ENCODE measurements at places on chromosomes 5 and 9.

DNA sequence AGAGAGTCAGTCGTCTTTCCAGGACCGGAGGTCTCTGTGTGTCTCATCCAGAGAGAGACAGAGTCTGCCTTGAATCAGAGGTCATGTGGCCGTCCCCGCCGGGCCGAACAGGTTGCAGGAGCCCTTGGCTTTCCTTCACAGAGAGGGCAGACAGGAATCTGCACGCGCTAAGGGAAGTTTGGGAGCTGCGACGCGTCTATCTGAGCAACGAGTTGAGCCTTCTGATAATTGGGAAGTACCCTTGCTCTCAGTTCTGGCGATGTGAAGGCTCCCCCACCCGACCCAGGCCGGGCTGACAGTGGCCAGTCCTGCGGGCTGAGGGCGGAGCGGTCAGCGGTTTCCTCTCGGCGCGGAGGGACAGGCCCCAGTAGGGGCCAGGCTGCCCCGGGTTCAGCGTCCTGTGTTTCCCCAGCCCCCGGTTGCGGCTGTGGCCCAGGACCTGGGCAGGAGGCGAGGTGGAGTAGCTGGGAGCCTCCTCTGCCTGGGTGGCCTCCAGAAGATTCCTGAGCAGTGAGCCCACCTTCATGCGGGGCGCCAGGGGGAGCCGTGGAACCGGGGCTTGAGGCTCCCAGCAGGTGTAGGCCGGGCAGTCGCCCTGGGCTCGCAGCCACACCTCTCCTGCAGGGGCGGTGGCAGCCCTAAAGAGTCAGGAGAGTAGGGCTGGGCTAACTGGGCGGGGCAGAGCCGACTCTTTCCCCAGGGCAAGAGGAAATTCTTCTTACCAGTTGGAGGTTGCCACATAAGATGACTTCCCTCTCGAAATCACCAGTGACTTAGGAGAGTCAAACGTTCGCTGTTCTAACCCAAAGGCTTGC is 13.9 kb downstream of the NR2F1 start:
- peak; percentile 88 for DNase-seq

DNA sequence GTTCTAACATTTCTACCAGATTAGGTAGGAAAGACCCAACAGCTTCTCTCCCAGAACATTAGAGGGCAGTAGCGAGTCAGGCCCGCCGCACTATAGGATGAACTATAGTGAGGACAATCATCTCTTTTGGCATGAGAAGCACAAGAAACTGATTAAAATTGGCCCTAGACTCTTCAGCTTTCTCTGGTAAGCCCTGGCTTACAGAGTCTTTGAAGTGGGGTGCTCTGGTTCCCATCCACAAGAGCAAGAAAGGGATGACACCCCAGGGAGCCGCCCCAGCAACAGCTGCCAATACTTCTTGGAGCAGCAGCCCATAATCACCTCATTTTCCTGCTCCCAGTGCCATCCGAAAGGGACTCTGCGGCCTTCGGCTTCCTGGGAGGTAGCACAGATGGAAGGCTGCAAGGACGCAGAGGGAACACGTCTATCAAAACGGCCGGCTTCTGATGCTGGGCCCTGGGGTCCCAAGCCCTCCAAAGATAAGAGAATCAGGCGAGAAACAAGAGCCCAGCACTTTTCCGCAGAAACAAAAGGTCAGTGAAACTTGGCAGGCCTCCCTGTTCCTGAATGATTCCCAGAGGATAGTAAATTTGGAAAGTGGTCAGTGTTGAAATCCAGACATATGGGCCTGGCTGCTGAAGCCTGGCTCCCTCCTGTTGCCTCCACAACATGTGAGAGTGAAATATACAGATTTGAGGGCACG is 69.3 kb downstream of the HSD17B3 start:
- DNase-seq = peak; percentile 84

DNA sequence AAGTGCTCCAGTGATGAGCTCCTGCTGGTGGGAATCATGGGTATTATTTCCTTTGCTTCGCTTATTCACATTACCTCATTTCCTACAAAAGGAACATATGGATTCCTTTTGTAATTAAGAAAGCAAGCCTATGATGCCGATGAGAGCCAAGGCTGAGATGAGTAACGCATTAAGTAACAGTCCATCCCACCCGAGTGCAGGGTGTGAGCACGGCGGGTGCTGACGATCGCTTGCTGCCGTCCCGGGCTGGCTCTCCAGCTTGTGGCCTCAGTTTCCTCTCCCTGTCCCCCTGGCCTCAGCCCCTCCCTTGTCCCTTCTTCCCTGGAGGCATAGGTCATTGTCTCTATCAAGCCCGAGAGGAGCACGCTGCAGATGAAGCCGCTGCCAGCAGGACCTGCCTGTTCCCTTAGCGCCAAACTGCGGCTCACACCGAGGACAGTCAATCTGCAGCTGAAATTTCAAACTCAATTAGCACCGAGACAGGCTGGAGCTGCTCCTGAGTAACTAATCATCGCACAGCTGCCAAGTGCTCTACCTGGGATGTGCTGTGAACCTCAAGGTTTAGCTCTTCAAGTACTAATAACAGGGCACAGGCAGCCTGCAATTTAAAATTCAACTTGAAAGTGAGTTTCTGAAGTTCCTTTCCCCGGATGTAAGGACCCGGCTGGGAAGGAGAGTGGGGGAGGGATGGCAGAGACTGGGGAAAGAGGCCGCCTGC is 115.2 kb upstream of the RAPGEF1 start:
- DNase-seq = peak; percentile 6

- peak; percentile 92 for DNase-seq
These were observed at the start of gene ADGRV1 for GRCh38 chr5:90558344-90559192. ADGRV1 (plus strand) TSS chr5:90558797; CDS start chr5:90558896, 99 bp downstream.

DNA sequence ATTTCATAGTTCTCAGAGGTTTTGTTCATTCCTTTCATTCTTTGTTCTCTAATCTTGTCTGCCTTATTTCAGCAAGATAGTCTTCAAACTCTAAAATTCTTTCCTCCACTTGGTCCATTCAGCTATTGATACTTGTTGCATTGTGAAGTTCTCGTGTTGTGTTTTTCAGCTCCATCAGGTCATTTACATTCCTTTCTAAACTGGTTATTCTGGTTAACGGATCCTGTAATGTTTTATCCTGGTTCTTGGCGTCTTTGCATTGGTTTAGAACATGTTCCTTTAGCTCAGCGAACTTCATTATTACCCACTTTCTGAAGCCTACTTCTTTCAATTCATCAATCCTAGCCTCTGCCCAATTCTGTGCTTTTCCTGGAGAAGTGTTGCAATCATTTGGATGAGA is 45.1 kb upstream of the TXNDC8 start:
- no peak for DNase-seq

- no peak for DNase-seq
These were observed 122.8 kb downstream of the TARS1 start for GRCh38 chr5:33563530-33563929.

GRCh38 chr9:116975126-116975525 is 288.0 kb downstream of the TRIM32 start:
- no peak for DNase-seq

- no peak for DNase-seq
These were observed 163.4 kb upstream of the PUM3 start for GRCh38 chr9:3007326-3007725.

DNA sequence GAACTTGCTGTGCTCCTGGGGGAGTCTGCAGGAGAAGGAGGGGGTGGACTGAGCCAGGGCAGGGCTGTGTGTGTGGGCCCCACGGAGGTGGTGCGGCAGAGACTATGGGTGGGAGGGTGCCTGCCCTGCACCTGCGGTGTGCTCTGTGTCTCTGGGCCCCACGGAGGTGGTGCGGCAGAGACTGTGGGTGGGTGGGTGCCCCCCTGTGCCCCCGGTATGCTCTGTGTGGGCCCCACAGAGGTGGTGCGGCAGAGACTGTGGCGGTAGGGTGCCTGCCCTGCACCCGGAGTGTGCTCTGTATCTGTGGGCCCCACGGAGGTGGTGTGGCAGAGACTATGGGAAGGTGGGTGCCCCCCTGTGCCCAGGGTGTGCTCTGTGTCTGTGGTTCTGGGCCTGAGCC is 103.7 kb downstream of the EHMT1 start:
- DNase-seq = no peak

GRCh38 chr5:15933259-15934207 is 246.1 kb downstream of the MARCHF11 start:
- DNase-seq = no peak

DNA sequence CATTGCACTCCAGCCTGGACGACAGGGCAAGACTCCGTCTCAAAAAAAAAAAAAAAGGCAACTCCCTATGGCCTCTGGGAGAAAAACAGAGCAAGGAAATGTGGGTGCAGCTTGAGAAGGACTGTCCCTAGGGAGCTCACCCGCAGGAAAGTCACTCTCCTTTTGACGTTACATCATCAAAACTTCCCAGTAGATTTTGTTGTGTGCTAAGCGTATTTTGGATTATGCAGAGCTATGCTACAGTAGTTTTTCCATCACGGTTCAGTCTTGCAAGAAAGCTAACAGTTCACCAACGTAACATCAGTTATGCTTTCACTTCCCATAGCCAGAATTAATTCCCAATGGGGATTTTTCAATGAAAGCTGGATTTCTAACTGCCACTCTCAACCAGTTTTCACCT is 138.8 kb downstream of the HSD17B3 start:
- no peak for DNase-seq

DNA sequence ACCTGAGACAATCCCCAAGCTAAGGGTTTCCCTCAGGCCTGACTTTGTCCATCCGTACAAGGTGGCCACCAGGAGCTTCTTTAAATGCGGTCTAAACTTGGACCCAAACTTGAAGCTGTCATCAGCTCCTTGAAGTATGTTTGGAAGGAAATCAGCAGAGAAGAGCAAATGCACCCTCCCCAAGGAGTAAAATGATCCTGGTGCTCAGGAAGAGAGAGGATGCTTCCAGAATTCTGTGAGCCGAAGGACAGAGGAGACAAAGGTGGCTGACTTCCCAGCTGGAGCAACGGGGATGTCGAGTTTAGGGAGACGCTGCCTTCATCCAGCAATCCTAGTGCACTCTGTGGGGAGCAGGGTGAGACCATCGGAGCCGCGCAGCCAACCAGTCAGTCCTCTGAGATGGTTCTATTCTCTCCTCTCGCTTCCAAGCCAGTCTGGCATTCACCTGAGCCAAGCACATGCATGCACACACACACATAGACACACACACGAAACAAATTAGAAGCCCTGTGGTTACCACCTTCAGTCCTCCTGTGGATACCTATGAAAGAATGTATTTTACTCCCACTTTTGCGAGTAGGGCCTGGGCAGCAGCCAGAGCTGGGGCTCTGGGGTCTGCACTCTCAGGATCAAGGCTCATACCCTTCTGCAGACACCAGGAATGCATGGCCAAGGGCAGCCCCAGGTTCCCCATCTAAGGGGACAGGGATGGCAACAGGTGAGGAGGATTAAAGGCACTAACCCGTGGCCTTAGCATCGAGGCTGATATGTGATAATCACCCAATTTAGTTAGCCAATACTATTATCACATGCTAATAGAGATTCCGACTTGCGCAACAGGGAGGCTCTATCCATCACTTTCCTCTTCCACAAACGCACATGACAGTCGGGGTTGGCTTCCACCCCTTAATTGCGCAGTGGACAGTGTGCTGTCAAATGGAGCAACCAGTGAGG is 75.8 kb downstream of the GTF3C4 start:
- no peak for DNase-seq

- no peak for DNase-seq
These were observed 453 bp downstream of the PTRH1 start for GRCh38 chr9:127714951-127715469.

DNA sequence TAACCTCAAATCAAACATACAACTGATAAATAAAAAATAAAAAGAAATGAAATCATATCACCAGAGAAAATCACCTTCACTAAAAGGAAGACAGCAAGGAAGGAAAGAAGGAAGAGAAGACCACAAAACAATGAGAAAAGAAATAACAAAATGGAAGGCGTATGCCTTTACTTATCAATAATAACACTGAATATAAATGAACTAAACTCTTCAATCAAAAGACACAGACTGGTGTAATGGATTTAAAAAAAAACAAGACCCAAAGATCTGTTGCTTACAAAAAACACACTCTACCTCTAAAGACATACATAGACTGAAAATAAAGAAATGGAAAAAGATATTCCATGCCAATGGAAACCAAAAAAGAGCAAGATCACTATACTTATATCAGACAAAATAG is 60.3 kb downstream of the ERP44 start:
- no peak for DNase-seq

- DNase-seq = no peak
These were observed 96.7 kb downstream of the EDIL3 start for GRCh38 chr5:84287951-84288350.

- DNase-seq = no peak
These were observed 438.9 kb downstream of the ARHGEF28 start for GRCh38 chr5:74064911-74065310.

DNA sequence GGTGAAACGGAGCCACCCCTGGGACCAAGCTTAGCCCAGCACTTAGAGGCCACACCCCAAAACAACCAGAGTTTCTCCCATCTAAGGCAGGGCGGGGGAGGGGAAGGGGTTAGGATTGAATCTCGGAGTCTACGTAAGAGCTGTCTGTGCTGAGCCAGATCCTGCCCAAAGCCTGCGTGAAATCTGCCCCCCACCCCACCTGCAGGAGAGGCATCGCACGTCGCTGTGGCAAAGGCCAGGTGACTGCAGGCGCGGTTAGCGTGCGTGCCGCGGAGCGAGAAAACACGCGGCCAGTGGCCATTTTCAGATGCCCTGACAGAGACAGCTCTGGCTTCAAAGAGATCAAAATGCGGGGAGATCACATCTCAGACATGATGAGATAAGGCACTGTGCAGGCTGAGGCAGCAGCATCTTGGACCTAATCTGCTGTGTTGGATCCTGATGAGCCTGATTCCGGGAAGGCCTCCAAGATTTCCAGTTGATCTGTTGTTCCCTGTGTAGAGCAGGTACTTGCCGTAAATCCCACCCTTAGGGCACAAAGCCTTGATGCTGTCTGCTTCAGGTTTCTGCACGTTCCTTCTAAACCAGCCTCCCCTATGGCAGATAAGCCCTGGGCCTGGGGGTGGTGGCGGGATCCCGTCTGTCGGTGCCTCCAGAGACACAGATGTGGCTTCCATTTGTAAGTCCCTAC is 2.5 kb upstream of the QSOX2 start:
- DNase-seq = peak; percentile 58

DNA sequence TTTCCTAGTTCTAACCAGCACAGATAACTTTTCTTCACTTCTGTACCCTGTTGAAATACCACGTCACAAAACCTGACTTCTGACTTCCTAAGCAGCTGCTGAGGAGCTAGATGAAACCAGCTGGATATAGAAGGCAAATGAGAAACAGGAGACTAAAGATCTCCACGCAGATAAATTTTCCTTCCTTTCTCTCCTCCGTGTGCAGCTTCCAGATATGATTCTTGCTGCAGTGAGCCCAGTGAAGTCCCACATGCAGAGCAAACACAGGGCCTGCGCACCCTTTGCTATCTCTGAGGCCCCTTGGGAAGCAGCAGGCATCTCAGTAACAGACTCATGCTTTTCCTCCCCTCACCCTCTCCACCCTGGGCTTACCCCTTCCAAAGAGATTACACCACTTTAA is 1638.3 kb downstream of the MAT2B start:
- DNase-seq = no peak
